ENCODE measurements at places on chromosomes 1 and 21.

- no peak for DNase-seq
Measured at GRCh38 chr1:86888327-86888726, 25.6 kb downstream of the SELENOF start.

DNA sequence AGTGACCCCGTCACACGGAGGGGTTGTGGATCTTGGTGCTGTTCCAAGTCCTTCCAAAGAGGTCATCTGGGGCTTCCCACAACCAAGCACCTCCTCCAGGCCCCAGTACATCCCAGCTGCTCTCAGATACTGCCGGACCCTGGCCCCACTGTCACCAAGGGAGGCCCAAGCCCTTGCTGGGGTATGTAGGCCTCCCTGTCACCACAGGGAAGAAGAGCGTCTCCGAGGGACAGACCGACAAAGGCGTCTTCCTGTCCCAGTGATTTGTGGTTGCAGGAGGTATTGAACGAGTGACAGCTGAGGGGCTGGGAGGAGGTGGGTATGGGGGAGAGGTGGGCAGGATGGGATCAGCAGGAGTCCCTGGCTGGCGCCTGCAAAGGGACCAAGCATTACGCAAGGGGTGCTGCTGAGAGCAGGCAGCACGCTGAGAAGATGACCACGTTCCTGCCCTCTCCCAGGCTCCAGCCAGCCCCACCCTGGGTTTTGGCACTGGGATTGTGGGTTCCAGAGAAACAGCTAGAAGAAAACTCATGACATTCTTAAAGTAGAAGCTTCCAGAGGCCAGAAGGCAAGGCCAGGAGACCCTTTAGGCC is 29.7 kb downstream of the LRP8 start:
- no peak for DNase-seq

- no peak for DNase-seq
Measured at GRCh38 chr21:15059397-15059796, 5.4 kb downstream of the NRIP1 start.

DNA sequence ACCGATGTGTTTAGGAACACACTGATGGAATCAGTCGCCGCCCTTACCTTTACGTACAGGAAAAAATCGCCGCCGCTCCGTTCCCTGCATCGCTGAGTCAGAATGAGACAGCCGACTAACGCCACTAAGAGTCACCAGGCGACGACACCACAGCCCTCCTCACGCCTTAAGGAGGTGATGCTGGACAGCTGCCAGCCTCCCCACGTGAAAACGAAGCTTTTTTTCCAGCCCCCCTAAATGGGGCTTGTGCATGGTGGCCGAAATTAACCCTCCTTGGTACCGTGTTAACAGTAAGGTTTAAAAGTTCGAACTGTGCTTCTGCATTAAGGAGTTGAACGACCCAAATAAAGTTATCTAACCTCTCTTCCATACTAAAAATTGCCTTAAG is 511 bp downstream of the DNTTIP2 start:
- DNase-seq, result peak; percentile 71

DNA sequence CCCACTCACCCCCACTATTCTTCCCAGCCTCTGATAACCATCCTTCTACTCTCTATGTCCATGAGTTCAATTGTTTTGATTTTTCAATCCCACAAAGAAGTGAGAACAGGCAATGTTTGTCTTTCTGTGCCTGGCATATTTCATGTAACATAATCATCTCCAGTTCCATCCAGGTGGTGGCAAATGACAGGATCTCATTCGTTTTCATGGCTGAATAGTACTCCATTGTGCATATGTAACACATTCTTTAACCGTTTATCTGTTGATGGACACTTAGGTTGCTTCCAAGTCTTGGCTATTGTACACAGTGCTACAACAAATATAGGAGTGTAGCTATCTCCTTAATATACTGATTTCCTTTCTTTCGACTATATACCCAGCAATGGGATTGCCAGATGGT is 169.3 kb upstream of the NFIA start:
- DNase-seq, result no peak

DNA sequence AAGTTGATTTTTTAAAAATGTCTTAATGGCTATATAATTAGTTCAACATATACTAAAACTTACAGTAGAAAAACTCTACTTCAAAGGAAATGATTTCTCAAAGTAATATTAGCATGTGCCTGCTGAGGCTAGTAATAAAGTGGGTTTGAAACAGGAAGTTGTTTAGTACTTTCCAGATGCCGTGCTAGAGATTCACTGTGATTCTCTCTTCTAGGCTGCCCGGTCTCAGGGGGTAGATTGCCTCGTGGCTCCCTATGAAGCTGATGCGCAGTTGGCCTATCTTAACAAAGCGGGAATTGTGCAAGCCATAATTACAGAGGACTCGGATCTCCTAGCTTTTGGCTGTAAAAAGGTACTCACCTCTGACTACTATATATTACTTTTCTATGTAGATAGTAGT is 9.1 kb downstream of the EXO1 start:
- DNase-seq, result no peak

DNA sequence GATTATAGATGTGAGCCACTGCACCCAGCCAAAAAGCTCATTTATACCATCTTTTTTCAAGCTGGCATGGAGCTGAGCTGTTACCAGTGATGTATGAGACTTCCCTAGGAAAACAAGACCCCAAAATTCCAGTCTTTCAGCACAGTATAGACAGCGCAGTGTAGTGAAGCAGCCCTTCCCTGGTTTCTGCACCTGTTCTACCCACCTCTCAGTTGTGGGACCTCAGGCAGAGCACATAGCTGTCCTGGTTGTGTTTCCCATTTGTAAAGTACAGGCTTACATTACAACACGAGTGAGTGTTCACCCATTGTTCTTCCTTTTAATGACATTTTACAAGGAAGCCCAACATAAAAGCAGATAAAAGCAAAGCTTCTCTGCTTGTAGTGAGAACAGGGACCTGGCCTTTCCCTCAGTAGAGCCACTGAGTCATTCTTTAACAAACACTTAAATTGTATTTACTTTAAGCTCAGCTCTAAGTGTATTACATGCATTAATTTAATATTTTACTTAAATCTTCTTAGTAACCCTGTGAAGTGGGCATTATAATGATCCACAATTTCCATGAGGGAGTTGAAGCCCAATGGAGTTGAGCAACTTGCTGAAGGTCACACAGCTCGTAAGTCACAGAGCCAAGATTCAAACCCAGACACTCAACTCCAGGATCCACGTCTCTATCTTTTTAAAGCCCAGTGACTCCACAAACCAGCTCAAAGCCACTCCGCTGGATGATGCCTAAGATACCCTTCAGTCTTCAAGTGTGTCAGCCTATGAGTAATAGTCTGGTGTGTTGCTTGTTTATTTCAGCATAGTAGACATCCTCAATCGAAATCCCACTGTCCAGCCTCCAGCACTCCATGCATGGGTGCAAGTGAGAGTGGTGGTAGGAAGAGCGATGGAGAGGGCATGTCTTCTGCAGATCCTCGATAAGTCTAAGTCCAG is 40.5 kb upstream of the CAPZB start:
- no peak for DNase-seq

DNA sequence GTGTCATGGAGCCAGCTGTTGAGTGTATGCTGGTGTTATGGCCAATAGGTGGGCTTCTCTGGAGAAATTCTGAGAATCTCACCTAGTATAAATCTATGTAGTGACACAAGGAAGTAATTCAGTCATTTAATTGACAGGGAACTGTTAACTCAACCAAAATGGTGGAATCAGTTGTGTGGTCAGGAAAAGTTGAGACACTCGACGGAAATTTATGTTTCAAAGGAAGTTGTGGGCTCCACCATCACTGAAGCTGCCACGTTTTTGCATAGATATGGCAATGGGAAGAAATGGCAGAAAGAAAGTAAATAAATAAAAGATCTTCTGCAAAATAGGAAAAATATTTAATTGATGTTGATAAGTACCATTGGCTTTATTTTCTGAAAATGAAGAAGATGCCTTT is 84.5 kb downstream of the ATP6V1G3 start:
- no peak for DNase-seq

DNA sequence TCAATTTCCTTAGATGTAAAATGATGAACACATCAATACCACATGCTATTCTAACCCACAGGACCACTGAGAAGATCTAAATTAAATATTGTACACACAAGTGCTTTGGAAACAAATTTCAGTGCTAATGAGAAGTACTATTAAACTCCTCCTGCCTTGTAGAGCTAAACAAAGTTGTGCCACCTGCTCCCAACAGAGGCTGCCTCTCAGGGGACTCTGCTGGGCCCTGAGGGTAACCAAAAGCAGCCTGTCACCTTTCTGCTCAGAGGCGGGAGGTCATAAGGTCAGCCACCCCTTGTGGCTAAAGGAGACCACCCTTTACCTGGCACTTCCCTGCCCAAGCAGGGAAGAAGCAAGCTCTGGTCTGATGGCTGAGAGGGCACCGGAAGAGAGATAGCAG is 6.3 kb downstream of the SLC9A1 start:
- DNase-seq, result no peak

DNA sequence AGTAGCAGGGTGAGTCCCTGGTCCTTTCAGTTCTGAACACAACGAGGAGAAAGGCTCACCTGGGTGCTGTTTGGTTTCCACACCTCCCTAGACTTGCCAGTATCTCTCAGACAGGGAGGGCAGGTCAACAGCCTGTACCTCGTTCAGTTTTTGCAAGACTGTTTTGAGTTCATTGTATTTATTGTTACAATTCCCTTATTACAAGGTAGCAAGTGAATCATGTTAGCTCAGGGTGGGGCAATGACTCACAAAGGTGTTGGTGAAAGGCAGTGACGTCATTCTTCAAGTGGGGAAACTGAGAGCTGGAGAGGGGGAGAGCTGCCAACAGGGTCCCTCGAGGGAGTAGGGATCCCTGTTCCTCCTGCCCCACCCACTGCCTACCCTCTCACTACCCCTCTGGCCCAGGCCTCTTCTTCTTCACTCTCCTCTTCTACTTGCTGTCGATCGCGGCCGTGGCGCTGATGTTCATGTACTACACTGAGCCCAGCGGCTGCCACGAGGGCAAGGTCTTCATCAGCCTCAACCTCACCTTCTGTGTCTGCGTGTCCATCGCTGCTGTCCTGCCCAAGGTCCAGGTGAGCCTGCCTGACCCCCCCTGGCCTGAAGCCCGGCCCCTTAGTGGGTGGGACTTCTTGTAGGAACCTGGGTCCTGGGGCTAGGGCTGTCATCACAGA is 13.4 kb downstream of the SERINC2 start:
- no peak for DNase-seq

GRCh38 chr1:50873458-50874187 is 86.4 kb downstream of the FAF1 start:
- peak; percentile 64 for DNase-seq

GRCh38 chr1:20698195-20698910 is 19.5 kb downstream of the KIF17 start:
- DNase-seq, result no peak

DNA sequence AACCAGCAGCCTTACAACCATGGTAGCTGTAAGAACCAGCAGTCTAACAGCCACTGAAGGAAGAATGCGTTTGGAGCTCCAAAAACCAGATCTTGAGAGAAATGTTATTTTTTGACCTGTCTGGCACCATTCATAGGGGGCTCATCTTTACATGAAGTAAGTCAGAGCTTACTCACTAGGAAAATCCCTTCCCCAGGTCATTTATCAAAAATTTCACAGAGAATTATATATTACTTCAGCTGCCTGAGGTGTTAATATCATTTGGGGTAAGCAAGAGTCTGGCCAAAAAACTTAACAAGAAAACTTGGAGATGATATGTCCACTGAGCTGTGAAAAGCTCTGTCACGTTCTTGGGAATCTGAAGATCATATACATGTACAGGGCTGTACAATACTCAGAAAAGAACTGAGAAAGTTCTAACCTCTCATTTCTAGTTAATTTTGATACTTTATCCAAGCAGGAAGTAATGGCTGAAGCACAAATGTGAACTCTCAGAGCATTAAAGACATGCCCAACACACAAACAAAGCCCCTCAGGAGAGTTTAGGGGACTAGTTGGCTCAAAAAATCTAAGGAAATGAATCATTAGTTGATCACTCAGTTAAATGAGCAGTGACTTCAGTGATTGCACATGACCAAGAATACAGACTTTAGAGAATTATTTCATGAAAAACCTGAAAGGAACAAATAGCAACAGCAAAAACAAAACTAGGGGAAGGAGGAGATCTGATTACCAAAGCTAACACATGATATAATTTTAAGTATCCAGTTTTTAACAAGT is 681.1 kb downstream of the LTN1 start:
- DNase-seq, result no peak

DNA sequence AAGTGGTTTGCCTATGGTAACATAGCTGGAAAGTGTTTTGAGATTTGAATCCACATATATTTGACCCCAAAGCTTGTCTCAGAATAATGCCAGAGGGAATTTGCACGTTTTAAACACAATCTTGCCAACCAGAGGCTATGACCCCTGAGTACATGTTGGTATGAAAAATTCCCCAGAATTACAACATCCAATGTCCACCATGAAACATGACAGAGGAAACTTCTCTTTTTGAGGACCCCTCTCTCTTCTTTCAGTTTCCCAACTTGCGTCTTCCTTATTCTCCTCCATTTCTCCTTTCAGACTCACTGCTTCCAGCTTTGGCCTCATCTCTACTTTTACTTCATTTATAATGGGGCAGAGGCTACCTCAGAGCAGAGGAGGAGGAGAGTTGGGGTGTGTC is 5.5 kb upstream of the KCNJ9 start:
- DNase-seq, result no peak

DNA sequence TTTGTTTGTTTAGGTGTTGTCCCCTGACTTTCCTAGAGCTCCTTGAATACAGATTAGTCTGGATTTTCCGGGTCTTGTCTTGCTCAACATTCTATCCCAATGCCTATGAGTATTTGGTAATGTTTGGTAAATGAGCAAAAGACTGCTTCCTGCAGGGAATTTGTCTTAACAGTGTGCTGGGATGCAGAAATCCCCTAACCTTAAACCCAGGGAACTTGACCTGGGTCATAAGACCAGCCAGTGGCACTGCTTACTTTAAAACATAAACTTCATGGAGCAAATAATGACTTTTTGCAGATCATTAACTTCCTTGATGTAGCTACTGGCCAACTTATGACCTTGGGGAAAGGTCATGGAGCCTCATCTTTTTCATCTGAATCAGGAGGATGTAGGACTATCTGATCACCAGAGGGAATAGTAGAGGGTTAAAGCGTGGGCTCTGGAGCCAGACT is 27.2 kb downstream of the TCEANC2 start:
- no peak for DNase-seq
